ENCODE measurements at places on chromosomes 16 and 17. TPM values are rescaled to one million over a fixed set of nuclear protein-coding genes. Genes with fewer than 3 reads are reported as not detected.

DNA sequence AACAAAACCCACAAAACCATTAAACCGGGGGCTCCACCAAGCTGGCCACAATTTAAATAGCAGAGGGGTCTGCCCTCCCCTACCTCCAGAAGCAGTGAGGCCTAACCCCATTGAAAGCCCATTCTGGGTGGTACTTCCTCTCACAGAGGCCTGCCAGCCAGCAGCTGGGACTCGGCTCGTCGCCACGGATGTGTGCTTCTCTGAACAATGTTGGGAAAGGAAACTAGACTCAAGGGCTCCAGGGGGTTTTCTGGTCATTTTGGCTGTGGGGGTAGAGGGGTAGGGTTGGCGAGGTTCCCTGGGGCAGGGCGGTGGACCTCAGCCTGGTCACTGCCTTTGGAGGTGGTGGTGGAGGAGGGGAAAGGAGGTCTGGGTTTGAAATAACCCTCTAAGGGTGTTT is 4.7 kb upstream of the PLCG2 start:
- no peak for DNase-seq

GRCh38 chr17:65292430-65292829 is 155.3 kb downstream of the RGS9 start:
- no peak for DNase-seq

- no peak for DNase-seq
These were observed 4.2 kb downstream of the CTF1 start for GRCh38 chr16:30900588-30900987.

DNA sequence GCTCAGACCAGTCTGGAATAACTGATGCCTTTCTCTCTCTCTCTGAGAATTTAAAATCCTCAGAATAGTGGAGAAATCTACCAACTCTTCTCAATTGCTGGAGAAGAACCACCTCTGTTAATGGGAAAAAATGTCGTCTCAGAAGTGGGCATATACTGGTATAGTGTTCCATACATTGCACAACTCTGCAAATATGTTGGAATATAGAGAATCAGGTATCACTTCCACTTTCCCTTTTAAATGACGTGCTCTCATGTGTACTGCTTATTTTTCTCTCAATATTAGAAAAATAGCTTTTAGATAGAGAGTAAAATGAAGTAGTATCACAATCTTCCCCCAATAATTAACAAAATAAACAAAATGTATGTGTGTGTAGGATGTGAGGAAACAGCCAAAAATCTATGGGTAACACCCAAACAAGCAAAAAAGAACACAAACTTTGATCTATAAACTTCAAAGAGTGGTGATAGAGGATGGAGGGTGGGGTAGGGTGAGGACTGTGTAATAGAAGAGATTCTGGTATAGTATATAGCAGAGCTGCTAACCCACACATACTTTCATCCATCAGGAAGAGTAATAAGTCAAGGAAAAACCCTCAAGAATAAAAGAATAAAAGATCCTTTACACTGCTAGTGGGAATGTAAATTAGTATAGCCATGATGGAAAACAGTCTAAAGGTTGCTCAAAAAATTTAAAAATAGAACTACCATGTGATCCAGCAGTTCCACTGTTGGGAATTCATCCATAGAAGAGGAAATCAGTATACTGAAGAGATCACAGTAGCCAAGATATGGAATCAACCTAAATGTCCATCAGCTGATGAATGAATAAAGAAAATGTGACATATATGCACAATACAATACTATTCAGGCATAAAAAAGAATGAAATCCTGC is 46.9 kb downstream of the NFATC3 start:
- DNase-seq: no peak

DNA sequence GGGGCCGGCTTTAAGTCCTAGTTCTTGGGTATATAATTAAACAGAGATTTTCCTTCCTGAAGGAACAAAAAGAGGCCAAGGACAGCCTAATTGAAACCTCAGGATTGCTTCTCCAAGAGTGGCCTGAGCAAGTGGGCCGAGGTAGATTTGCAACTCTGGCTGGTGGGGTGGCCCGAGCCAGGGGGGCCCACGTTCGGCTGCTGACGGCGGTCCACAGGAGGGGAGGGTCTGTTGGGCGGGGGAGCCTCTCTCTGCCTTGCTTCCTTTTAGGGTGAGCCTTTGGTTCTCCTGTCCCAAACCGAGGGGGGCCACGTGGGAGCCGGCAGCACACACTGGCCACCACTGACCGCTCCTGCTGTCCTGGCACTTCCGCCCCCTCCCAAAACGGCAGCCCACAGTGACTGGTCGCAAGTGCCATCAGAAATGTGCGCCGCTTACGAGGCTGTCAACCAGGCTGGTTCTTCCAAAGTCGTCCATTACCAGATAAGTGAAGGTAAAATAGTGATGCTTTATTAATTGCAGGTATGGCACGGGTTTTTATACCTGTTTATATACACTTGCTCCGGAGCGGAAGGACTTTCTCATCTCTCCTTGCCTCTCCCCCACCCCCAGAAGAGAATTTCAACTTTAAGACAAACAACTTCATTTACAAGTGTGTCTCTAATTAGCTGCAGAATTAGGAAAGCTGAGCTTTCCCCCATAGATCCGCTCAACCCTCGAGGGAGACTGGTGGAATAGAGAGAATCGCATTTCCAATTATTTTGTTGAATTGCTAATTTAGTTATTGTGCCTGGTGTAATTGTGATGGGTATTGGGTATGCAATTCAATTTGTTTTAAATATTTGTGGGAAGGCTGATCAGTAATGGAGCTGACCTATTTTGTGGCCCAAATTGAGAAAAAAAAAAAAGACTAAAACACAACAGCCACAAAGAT is 117.8 kb downstream of the AATF start:
- no peak for DNase-seq

- DNase-seq: peak; percentile 70
These were observed 28.4 kb upstream of the TMC5 start for GRCh38 chr16:19389246-19389645.

DNA sequence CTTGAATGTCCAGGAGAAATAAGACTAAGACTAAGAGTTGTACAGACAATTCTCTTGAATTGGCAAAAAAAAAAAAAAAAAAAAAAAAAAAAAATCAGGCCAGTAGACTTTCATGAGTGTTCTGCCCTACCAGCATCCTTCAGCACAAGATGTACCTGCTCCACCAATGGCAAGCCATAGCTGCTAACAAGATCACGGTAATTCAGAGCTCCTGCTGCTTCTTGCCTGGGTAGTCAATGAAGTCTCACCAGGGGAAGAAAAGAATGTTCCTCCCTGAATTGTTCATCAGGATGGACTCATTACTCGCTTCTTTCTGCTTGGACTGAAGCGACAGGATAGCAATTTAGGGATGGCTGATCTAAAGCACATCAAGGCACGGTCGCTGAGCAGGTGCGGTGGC is 31.1 kb upstream of the APOH start:
- no peak for DNase-seq

GRCh38 chr16:50267151-50267631 is 840 bp downstream of the ADCY7 start:
- DNase-seq: no peak

DNA sequence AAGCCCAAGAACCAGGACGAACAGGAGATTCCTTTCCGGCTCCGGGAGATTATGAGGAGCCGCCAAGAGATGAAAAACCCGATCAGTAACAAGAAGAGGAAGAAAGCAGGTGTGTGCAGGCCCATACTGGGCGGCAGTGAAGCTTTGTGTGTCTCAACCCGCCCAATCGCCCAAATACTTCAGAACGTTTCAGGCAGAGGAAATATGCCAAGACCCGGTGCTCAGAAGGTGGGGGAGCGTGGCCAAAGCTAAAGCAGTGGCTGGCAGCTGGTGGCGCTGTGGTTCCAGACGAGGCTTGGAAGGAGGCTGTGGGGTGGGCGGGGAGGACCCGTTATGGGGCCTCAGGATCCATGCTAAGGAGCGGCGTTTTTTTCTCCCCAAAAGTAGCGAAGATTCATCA is 1.2 kb downstream of the CCDC137 start:
- DNase-seq: no peak

DNA sequence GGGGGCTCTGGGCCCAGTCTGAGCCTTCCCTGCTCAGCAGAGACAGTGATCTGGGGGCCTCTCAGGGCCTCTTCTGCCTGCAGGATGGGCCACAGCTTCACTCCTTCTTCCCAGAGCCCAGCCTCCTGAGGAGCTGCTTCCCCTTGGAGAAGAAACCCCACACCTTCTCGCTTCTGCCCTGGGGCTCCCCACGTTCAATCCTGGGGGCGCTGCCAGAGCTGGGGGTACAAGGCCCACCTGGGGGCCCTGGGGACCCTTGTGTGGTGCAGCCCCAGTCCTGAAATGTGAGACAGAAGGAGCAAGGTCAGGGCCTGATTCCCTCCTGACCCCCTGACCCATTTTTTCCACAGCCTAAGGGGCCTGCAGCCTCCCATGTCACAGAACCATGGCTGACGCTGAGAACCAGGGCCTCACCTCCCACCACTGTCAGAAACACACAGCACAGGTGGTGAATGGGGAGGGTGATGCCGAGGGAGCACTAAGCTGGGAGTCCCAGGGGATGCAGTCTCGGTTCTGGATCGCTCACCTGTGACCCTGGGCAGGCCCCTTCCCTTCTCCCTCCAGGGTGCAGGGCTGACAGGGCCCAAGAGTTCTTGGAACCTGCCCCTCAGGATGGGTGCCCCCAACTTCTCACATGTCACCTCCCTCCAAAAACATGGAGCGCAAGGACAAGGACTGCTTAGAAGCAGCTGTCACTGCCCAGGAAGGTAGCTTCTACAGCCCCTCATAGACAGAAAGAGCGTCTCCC is 21.6 kb upstream of the MPO start:
- no peak for DNase-seq

- no peak for DNase-seq
These were observed 24.4 kb downstream of the CCDC57 start for GRCh38 chr17:82188001-82188961.

DNA sequence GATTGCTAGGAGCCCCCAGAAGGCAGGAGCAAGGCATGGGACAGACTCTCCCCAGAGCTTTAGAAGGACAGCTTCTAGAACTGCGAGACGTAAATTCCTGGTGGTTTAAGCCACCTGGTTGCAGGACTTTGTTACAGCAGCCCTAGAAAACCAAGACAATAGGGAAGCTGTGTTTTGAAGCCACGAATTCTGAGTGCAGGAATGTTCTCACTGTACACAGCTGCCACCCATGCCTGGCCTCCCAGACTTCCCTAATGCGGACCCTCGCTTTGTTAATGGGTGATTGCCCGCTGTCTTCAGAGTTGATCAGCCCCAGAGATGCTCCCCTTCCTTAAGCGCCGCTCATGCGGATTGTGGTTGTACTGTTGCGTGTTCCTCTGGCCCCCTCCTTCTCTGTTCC is 177.1 kb downstream of the MSI2 start:
- DNase-seq: no peak

DNA sequence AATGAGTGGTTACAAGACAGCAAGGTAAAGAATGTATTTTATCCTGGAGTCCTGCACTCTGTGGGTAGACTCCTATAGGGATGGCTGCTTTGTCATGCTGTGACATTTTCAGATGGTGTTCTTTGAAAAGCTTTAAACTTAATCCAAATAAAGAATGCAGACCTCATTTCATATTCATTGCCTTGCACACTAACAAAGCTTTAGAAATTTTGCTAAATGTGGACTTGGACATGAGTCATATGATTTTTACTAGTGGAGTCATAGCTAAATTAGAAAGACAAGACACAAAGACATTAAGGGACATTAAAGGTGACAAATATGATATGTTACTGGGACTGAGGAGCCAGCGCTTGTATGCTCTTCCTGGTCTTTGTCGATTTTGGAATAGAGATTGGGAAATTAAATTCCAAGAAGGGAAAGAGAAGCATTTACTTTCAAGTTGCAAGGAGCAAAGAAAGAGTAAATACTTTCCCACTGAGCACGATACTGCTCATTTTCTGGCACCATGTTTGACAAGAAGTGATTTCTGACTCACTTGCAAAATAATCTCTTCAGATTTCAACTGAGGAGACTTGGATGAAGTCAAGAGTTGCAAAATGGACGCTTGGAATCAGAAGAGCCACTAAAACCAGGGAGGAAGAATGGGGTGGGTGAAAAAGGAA is 152.9 kb upstream of the MYOCD start:
- DNase-seq: no peak

GRCh38 chr17:46976626-46977270 is 2.3 kb downstream of the RPRML start:
- DNase-seq: no peak

- no peak for DNase-seq
These were observed 122.6 kb upstream of the FOXF1 start for GRCh38 chr16:86387468-86388440.

- no peak for DNase-seq
These were observed 229.3 kb downstream of the SOX9 start for GRCh38 chr17:72350073-72350472.

DNA sequence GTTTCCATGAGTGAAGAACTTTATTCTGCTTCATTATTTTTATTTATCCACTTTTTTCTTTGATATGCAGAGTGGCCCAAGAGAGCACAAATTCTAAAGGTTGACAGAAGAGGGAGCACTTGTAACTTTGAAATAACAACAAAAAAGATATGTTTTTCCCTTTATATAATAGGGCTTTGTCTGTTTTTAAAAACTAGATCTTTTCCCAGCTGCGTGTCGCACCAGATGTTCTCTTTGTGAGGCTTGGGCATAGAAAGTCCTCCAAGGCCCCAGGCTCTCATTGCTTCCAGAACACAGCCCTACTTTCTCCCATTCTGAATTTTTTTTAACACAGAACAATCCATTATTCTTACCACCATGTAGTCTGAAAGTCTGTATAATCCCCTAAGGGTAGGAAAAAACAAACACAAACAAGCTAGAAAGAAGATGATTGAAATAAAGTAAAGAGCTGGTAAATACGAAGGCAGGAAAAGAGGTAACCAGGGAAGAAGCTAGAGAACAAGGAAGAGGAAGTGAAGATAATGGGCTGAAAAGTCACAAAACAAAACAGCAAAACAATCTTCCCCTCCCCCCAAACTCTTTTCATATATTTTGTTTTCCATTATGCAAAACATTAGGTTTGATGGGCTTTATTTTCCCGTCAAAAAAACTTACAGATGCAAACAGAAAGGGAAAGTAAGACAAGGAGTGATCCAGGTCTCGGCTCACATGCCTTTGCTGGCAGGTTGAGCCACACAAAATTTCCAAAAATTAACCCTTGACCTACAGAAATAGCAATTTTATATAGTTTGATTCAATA is 160.4 kb downstream of the ABCA8 start:
- DNase-seq: no peak

GRCh38 chr17:57521606-57522005 is 223.5 kb downstream of the CCDC182 start:
- no peak for DNase-seq

DNA sequence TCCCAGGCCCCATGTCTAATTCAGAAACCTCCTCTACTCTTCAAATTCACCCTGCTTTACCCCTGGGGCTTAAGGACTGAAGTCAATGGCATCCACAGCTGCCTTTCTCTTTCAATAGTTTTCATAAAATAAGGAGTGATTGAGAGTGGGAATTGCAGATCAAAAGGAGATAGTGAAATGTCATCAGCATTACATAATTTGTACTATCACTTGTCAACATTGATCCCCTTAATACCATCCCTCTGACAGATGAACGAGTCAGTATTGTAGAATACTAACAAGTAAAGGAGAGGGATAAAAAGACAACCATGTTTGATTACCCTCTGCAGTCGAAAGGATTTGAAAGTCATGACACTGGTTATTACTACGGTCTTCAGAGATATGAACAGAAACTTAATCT is 212.4 kb downstream of the TMEM114 start:
- no peak for DNase-seq

OTOA gene
- total RNA-seq: not detected

TMEM114 gene
- not detected for total RNA-seq

NR1D1 gene
- total RNA-seq: 8.8 TPM

TBC1D16 gene
- total RNA-seq: 27.1 TPM

HEATR3 gene
- total RNA-seq: 16.6 TPM

GCGR gene
- total RNA-seq: not detected

MMP2 gene
- 1,485 TPM for total RNA-seq

SLC52A1 gene
- 0.32 TPM for total RNA-seq

TNFRSF17 gene
- total RNA-seq: not detected
